ENCODE measurements at places on chromosomes 13 and 19.

GRCh38 chr19:42469311-42470235 lies 26.8 kb upstream of the CXCL17 start:
- DNase-seq: no peak

- DNase-seq: no peak
Observed at GRCh38 chr13:25632166-25632888, 260.6 kb downstream of the ATP8A2 start.

DNA sequence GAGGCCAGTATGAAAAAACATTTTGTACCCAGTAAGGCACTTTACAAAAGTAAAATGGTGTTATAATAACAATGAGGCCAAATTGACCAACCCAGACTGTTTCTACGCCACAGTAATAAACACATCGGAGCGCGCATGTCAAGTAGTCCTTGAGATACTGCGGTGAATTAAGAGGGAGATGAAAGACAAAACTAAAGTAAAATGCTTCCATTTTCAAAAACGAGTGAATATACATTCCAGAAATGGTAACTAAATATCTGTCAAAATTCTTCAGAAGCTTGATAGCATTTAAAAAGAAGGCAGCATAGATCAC lies 19.0 kb downstream of the N4BP2L1 start:
- no peak for DNase-seq

GRCh38 chr13:27476943-27477703 lies 26.8 kb upstream of the MTIF3 start:
- no peak for DNase-seq

GRCh38 chr19:35216016-35216832 lies 12.3 kb downstream of the FAM187B start:
- no peak for DNase-seq

- DNase-seq: no peak
Observed at GRCh38 chr13:67538906-67539305, 308.8 kb upstream of the PCDH9 start.

- no peak for DNase-seq
Observed at GRCh38 chr13:107883561-107884175, 331.7 kb downstream of the LIG4 start.

DNA sequence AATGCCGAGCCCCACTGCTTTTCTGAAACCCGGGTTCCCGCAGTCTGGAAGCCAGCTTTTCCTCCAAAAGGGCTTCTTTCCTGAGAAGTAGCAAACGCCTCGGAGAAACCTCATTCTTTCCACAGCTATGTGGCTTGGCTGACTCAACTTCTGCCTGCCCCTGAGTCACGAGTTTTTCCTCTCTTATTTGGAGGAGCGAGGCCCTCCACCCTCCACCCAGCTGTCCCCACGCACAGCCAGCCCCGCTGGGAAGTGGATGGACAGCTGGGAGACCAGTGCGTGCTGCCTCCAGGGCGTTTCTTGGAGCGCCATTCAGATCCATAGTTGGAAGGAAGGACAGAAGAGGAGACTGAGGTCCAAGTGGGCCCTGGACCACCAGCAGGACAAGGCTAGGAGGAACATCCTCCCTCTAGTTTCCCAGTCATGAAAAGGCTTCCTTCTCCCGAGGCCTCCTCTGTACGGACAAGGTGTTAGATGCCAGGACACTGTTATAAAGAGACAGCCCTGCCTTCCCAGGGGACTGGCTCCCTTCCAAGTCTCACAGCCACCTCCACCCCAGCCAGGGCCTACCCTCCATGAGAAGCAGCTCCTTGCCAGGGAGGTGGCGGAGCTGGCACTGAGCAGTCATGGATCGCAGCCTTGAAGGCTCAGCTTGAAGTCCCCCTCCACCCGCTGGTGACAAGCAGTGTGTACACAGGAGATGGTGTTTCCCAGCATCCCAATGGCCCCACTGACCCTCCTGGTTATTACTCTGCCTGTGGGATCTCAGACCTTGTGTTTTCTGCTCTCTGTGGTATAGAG lies 2.5 kb upstream of the PLEKHF1 start:
- peak; percentile 56 for DNase-seq

- DNase-seq: no peak
Observed at GRCh38 chr19:17329366-17330261, 5.0 kb downstream of the ANO8 start.

GRCh38 chr13:20664351-20664750 lies 39.1 kb upstream of the IL17D start:
- DNase-seq: no peak

DNA sequence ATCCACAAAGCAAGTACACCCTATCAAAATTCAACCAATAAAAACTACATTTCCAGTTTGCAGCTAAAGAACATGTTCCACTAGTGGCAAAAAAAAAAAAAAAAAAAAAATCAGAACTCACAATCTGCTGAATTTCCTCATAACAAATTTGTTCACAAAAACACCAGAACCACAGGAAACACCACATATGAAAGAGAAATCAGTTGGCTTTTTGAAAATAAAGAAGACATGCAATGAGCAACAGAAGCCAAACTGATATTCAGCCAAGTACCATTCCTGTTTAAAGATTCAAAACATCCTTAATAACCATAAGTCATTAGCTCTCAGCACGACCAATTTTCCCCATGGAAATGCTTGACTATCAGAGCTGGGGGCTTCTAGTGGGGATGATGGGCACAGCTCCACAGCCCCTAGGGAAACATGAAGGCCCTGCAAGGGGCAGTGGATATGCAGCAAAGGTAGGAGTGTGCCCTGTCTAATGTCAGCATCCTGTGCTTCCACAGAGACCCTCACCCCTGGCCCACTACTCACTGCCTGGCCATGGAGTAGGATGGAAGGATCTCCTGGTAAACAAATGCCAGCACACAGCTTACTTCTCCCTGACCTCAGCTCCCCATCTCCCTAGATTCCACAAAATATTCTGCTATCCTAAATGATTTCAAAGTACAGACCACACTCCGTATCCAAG lies 74.0 kb upstream of the DOCK9 start:
- no peak for DNase-seq

DNA sequence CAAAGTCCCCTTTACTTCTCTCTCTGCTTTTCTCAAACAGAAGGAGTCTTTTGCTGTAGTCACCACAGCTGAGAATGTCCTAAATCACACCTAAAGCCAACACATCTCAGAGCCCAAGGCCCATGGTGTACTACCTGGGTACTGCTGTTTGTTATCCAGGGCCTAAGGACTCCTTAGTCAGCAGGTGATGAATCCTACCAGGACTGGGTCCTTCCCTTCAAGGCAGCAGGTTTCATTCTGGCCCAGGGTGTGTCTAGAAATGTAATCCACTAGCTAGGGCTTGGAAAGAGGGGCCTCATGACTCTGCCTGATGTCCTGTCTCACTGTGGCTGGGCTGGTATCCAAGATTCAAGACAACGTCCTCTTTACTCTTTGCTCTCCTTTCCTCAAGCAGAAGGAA lies 36.2 kb upstream of the ENOX1 start:
- no peak for DNase-seq

- no peak for DNase-seq
Observed at GRCh38 chr19:49881672-49882394, 4.3 kb downstream of the TBC1D17 start.

GRCh38 chr13:75636436-75637180 lies 478 bp downstream of the LMO7 start:
- DNase-seq: no peak

- DNase-seq: no peak
Observed at GRCh38 chr13:21730186-21730880, 59.5 kb downstream of the FGF9 start.

DNA sequence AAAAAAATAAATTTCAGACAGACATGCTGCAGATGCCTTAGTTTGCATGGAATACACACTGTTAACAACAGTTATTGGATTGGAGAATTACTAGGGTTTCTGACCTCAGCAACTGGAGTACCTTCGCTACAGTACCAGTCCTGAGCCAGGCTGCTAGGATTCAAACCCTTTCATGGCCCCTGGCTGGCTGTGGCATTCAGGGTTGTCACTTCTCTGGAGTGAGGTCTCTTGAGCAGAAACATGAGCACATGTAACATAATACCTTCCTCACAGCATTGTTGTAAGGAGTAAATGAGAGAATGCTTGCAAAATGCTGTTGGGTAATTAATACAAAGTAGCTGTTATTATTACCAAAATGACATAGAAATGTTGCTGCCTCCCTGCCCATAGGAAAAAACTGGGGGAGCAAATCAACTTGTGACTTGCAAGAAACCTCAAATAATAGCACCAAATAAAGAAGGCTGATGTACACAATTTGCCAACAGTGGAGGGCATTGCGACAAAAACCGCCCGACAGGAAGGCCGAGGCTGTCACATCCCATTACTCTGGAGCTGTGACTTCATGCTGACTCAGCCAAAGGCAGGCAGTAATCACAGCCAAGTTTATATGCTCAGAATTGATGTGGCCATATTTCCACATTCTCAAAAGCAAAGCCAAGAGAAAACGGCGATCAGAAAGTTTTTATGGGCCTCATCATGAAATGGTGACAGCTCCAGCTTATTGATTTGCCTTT lies 100.4 kb downstream of the RFC3 start:
- no peak for DNase-seq

DNA sequence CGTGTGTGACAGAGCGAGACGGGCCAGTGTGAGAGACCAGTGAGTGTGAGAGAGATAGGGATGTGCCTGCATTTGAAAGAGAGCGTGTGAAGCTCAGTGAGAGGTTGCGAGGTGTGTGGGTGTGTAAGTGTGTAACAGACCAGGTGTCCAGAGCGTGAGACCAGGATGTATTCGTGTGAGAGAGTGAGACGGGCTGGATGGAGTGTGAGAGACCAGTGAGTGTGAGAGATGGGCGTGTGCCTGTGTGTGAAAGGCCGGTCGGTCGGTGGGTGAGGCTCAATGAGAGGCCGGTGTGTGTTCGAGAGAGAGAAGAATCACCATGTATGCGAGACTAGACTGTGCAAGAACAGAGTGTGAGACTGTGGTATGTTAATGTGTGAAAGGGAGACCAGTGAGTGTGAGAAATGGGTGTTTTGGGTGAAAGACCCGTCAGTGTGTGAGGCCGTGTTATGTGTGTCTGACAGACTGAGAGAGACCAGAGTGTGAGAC lies 679 bp downstream of the ZNF471 start:
- no peak for DNase-seq

GRCh38 chr13:101649488-101650126 lies 197.1 kb downstream of the ITGBL1 start:
- DNase-seq: no peak

DNA sequence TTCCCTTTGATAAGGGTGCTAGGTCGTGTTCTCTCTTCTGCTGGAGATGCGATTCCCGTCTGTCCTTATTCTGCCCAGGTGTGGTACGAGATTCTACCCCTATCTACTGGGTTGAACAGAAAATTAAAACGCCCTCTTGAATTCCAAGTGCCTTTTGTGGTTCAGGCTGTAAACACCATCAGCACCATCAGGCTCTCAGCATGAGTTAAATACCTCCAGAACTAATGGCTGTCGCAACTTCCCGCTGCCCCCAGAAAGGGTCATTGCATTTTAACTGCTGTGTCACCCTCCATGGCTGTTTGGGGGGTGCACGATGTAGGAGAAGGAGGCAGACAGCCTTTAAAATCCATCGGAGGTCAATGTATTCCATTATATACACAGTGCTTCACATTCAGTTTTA lies 177.4 kb downstream of the OXGR1 start:
- DNase-seq: no peak

GRCh38 chr13:50125304-50125553 lies 110.0 kb downstream of the KCNRG start:
- no peak for DNase-seq

DNA sequence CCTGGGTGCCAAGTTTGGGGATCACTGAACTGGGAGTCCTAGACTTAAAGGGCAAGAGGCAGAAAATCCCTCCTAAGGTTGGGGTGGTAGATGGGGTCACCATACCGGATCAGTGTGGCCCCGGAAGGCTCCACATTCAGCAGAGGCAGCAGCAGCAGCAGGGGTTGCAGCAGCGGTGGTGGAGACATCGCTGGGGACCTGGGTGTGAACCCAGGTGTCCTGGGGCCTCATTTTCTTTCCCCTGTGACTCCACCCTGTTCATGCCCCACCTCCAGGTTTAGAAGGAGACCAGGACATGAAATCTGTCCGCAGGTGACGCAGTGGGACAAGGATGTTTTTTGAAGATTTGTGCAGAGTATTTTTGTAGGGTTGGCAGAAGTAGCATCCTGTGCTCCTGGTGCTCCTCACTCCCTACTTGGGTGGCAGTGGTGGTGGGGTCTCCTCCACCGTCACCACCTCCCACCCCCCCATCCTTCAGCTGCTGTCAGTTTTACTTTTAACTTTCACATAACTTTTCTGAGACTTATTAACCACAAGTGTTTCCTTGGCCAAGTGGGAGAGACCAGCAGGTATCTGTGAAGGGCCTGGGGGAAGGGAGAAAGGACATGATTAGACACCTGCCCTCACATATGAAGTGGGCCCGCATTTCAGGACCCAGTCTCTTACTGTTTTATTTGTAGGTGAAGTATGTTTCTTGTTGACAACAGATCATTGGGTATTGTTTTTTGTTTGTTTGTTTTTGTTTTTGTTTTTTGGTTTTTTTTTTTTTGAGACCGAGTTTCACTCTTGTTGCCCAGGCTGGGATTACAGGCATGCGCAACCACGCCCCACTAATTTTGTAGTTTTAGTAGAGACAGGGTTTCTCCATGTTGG lies at the start of gene NAPSA:
Gene NAPSA (minus strand): TSS at position 206 of the 873 bp plus-strand sequence. CDS start 18 bp downstream, at position 188.
- no peak for DNase-seq

- DNase-seq: no peak
Observed at GRCh38 chr13:80577285-80577684, 236.4 kb upstream of the SPRY2 start.

GRCh38 chr19:1505012-1505411 lies 7.8 kb downstream of the ADAMTSL5 start:
- DNase-seq: no peak

DNA sequence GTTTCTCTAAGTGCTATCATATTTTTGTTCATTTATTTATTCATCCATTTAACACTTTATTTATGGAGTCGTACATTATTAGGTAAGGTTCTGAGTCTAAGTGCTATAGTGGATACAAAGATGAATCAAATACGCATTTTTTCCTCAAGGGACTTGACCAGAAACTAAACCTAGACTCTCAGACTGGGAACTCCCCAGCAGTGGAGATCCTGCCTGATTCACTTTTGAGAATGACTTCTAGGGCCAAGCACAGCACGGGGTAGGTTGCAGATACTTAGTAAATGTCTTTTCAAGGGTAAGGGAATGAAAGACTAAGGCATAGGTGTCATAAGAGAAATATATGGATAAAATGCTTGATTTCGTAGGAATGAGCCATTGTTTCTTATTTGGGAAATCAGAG lies 7.2 kb downstream of the DNAJC15 start:
- DNase-seq: no peak

DNA sequence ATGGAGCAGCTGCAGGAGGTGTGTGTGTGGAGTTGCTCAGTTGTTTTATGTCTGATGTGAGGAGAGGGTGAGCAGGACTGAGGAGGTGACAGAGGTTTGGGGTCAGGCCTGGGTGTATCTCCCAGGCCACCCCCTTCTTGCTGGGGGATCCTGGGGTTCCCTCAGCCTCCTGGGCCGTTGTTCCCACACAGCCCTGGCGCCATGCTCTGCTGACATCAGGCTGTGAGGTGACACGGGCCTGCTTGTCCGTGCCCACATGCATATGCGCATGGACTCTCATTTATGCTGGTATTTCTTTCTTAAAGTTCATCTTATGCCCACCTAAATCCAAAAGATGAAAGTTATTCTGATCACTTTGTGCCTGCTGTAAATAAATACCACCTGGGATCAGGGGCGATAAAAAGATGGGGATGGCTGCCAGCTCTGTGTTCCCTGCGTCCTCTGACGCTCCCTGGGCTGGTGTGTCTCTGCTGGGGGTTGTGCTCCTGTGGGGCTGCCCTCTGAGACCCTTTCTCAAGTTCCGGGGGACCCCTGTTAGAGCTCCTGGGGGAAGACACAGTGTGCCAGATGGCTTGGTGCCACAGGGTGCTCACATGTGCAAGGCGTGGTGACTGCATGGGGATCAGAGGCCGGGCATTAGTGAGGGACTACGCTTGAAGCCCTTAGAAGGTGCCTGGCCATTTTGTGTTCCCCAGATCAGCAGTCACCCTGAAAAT lies 12.6 kb downstream of the NAXD start:
- no peak for DNase-seq

- DNase-seq: no peak
Observed at GRCh38 chr13:80754441-80754840, 413.5 kb upstream of the SPRY2 start.

Data from thoracic aorta (tissue), 2 donors.